GM23338 (cell line): ENCODE measurements at places on chromosomes 3 and 15. TPM values are rescaled to one million over a fixed set of nuclear protein-coding genes. Genes with fewer than 3 reads are reported as not detected.

ARHGEF26 gene
- total RNA-seq, result 16.9 and 17.3 TPM in 2 replicates

- no peak overlapping the region for H3K4me3 ChIP-seq
- no peaks in the 10 kb centered on the region for H3K36me3 ChIP-seq
- no peak for DNase-seq
- H3K27me3 ChIP-seq, result no peaks in the 10 kb centered on the region
- H3K27ac ChIP-seq, result no peak overlapping the region
Measured at GRCh38 chr3:23633261-23633960, 172.3 kb upstream of the UBE2E1 start.

DNA sequence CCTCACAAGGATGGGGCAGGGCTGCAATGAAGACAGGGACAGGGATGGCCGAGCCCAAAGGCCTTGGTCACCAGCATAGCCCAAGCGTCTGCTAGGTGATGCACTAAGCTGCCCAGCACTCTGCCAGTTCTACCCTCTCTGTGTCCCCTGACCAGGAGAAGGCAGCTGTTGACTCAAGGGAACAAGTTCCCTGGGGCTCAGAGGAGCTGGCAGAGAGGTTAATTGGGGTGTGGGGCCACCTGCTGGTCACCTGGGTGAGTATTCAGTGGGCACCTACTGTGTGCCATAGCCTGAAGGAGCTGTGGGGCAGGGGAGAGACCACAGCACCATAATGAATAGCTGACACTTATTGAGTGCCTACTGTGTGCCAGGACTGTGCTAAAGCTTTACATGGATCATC is 22.0 kb upstream of the DOCK3 start:
- H3K4me3 ChIP-seq, result no peak overlapping the region
- peaks cover 13% of the 10 kb centered on the region for H3K4me1 ChIP-seq
- DNase-seq, result peak; percentile 77
- no peaks in the 10 kb centered on the region for H3K27me3 ChIP-seq

SCG5 gene
- 48.1 and 49.2 TPM in 2 replicates for total RNA-seq

MNS1 gene
- total RNA-seq, result 2.9 and 8.9 TPM in 2 replicates

PLA2G4E gene
- not detected in 2 replicates for total RNA-seq

CCPG1 gene
- 8.6 and 11.1 TPM in 2 replicates for total RNA-seq

HRH1 gene
- 0.35 TPM in 1 of 2 replicates, not detected in the other for total RNA-seq

GRCh38 chr3:126773783-126774182 is 69.7 kb downstream of the CHCHD6 start:
- no peaks in the 10 kb centered on the region for H3K4me1 ChIP-seq
- no peak for DNase-seq
- no peaks in the 10 kb centered on the region for H3K27me3 ChIP-seq
- H3K4me3 ChIP-seq, result no peak overlapping the region
- H3K27ac ChIP-seq, result no peak overlapping the region
- no peaks in the 10 kb centered on the region for H3K36me3 ChIP-seq

DNA sequence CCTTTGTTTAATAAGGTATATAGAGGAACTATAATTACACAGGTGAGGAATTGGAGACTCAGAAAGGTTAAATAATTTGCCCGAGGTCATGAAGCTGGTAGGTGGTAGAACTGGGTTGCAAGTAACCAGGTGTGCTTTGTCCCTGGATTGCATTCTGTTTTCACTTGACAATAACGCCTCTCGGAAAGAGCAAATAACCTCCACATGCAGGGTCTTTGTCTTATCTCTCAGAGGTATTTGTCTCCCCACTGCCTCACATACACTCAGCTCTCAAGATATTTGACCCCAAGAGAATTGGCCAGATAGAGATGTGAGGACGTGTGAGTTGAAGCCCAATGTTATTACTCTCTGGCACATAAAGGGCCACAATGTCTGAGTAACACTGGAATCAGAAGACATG is 320.9 kb upstream of the ONECUT1 start:
- no peaks in the 10 kb centered on the region for H3K4me1 ChIP-seq
- no peaks in the 10 kb centered on the region for H3K36me3 ChIP-seq
- H3K27me3 ChIP-seq, result no peaks in the 10 kb centered on the region
- no peak overlapping the region for H3K27ac ChIP-seq
- no peak overlapping the region for H3K4me3 ChIP-seq
- peak; percentile 26 for DNase-seq

DNA sequence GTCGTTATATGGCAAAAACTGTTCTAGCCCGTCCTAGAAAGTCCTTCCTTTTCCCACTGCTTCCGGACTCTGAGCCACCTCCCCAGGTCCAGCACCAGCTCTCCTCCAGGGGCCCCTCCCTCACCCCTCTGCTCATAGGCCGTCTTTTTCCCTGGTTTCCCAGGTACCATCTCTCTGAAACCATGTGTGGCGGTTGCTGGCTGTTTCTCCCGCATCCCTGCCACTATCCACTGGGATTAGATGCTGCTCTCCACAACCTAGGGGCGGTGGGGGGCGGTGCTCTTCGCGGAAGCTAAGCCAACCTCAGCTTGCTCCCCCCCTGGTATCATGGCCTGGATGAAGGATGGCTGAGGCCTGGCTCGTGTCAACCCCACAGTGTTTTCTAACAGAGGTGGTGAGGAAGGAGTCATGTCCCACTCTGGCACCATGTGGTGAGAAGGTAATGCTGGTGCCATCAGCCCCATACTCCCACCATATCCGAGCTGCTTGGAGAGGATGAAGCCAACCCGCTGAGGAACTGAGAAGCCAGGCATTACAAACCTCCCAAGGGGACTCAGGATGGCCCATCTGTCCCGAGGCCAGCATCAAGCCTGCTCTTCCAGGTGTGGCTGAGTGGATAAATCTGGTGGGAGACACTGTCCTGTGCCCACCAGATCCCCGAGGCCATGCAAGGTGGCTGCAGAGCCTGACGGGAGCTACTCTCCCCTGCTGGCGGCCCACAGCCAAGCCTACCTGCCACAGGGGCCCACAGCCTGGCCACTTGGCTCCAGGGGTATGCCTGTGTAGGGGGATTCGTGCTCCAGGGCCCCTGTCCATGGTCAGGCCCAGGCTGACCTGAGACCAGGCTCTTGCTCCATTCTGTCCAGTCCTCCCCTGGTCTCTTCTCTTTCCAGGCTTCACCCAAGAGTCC is 27.9 kb upstream of the SLC41A3 start:
- no peak for DNase-seq
- H3K4me1 ChIP-seq, result no peaks in the 10 kb centered on the region
- H3K27ac ChIP-seq, result no peak overlapping the region
- H3K36me3 ChIP-seq, result no peaks in the 10 kb centered on the region
- H3K4me3 ChIP-seq, result no peak overlapping the region

DNA sequence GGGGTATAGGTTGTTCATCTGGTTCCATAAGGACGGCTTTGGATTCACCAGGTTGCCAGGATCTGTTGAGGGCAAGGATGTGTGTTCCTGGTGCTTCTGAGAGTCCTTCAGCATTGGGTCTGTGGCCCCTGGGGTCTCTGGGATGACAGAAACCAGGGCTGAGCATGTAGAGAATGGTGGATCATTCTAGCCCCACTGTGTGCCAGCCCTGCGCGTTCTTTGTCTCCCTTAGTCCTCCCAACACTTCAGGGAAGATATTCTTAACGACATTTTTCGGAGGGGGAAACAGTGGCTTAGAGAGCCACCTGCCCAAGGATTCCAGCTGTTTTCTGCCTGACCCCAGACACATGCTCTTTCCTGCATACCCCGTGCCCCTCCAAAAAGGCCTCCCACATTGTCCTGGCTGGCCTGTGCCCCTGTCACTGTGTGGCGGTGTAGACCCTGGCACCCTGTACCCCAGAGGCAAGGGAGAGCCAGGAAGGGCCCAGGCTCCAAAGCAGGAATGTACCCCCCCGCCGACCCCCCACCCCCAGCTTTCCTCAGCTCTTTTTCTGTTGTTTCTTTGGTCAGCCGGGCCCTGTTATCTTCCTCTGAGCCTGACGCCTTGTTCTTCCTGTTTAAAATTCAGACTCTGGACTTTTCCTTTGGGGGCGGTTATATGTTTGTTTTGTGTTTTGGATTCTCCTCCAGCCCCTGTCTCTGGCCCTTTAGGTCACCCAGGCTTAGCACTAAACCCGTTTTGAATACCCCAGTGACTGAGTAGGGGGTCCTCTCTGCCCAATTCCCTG is 57.8 kb upstream of the SMAD6 start:
- no peak overlapping the region for H3K27ac ChIP-seq
- no peaks in the 10 kb centered on the region for H3K36me3 ChIP-seq
- 0 out of 2 replicates have a peak, but pooled peaks cover under 1% of the 10 kb centered on the region for H3K4me1 ChIP-seq

DNA sequence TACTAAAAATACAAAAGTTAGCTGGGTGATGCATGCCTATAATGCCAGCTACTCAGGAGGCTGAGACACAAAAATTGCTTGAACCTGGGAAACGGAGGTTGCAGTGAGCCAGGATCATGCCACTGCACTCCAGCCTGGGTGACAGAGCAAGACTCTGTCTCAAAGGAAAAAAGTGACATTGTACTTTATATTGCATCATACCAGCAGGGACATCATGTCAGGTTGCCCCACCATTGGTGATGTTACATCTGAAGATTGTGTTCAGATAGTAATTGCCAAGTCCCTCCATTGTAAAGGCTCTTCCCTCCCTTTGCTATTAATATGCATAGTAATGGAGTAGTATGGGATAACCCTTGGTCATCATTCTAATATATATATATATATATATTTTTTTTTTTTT is 44.8 kb downstream of the FOXL2 start:
- no peaks in the 10 kb centered on the region for H3K4me1 ChIP-seq
- no peak overlapping the region for H3K4me3 ChIP-seq
- DNase-seq, result no peak
- no peaks in the 10 kb centered on the region for H3K27me3 ChIP-seq
- H3K36me3 ChIP-seq, result no peaks in the 10 kb centered on the region

DNA sequence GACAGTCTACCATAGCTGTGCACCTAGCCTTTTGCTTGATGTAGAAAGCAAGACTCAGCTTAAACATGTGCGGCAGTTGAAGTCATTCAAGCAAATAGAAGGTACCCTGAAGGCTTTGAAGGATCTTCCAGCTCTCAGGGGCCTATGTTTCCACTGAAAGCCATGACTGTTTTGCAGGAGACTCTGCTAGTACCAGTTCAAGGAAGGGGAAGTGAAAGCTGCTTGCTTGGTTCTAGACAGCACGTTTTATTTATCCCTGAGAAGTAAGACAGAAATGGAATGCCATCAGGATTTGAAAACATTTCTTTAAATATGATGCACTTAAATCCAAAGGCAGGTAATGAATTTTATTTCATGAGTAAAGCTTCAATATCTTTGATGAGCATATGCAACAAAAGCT is 311.4 kb downstream of the PDCD6IP start:
- H3K4me1 ChIP-seq, result no peaks in the 10 kb centered on the region
- H3K27ac ChIP-seq, result no peak overlapping the region
- no peaks in the 10 kb centered on the region for H3K27me3 ChIP-seq
- DNase-seq, result no peak
- H3K4me3 ChIP-seq, result no peak overlapping the region
- H3K36me3 ChIP-seq, result no peaks in the 10 kb centered on the region

DNA sequence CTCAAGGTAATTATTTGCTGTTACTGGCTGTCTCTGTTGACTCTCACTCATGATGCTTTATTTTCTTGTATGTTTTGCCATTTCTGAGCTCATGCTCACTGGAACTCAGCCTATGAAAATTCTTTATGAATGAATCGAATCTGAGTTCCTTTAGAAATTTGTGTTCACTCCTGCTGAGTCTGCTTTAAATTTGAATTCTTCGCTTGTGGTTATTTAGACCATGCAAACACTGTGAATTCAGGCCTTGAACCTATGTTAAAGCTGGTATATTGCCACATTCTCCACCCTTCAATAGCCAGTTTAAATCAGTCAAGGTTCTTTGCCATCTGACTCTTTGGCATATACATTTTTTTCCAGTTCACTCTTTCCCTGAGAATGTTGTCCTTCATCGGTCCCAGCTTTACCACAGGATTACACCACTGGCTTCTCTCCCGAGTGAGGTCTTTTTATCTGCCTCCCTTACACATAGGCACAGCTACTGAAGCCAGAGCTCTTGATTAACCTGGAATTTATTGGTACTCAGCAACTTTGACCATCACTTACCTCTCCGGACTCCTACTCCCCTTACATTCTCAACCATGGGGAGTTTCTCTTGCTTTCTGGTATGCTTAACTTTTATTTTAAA is 400.6 kb downstream of the VPS13C start:
- H3K27ac ChIP-seq, result no peak overlapping the region
- no peak overlapping the region for H3K4me3 ChIP-seq
- H3K27me3 ChIP-seq, result no peaks in the 10 kb centered on the region
- no peak for DNase-seq

GRCh38 chr15:43930079-43930478 is 103.3 kb downstream of the WDR76 start:
- no peaks in the 10 kb centered on the region for H3K27me3 ChIP-seq
- peak; percentile 67 for DNase-seq
- H3K27ac ChIP-seq, result no peak overlapping the region; the same call in 1 of the 2 replicates
- no peaks in the 10 kb centered on the region for H3K36me3 ChIP-seq

ENTPD3 gene
- 0.63 and 0.74 TPM in 2 replicates for total RNA-seq

- no peaks in the 10 kb centered on the region for H3K27me3 ChIP-seq
- no peaks in the 10 kb centered on the region for H3K36me3 ChIP-seq
Measured at GRCh38 chr3:193452338-193452737, 73.8 kb upstream of the ATP13A5 start.

DNA sequence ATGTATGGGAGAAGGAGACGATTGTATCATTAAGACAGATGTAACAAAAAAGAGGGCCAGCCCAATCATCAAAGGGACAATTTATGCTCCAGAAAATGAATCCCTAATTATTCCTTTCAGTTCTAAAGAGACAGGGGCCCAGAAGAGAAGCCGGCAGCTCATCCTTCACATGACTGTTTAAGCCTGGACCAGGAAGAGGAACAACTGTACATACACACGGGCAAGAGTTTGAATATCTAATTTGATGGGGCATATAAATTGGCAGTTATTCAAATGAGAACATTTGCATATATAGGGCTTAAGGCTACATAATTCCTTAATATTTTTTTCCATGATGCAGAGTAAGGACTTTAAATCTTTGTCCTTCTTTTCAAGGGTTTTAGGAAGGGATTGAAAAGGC is 232.3 kb downstream of the TLE3 start:
- no peak overlapping the region for H3K4me3 ChIP-seq
- no peaks in the 10 kb centered on the region for H3K27me3 ChIP-seq
- no peaks in the 10 kb centered on the region for H3K4me1 ChIP-seq
- no peak overlapping the region for H3K27ac ChIP-seq
- no peak for DNase-seq

DNA sequence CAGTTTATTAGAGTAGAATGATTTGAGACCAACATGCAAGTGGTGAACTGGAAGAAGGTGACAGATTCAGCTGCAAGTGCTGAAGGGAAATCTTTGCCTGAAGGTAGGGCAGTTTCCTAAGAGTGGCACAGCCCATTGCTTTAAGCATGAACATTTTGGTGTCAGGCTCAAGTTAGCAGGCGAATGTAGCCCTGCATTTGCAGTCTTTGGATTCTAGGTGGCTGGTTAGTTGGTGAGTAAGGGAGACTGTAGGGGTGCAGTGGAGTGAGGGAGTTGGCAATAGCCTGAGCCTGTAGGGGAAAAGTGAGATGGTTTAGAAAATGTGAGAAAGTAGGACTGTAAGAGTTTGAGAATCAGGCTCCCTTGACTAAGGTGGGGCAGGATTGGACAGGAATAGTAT is 29.7 kb downstream of the UBE2E2 start:
- no peak overlapping the region for H3K4me3 ChIP-seq
- DNase-seq, result peak; percentile 47
